Right kidney (tissue), 9 donors: ENCODE measurements at places on chromosomes 5 and 9.

- DNase-seq: no peak
Measured at GRCh38 chr5:147169901-147170300, 64.9 kb upstream of the STK32A start.

DNA sequence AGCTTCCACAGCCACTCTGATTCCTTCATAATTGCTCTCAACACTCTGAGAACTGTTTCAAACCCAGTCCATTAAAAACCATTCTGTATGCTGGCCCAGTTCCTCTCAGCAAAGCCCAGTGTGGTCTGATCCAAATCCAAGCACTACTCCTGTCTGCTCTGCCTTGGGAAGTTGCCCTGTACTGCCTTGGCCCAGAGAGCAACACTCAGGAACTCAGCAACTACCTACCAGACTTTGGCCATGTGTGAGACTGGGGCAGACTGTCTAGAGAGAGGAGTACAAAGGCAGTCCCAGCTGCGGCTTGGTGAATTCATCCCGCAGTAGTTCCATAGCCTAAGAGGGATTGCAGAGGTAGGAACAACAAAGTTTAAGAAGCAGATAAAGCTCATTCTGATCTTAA lies 214.4 kb downstream of the MCTP1 start:
- no peak for DNase-seq

DNA sequence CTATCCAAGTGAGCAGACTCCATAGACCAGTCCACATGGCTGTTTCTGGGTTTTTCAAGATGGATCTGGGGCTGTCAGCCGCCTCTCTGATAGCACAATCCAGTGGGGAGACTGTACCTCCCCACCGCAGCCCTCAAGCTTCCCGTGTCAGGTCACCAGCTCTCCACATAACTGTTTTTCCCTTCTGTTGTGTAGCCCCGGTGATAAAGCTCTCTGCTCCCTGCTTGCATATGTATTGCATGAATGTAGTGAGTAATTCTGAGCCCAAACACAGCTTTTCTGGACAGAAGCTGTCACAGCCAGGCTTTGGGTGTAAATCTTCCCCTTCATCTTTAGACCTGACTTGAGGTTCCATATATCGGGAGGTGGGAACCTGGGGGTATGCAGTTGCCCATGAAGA lies 23.1 kb upstream of the CFAP157 start:
- no peak for DNase-seq

GRCh38 chr5:111254613-111255012 lies 30.4 kb downstream of the CAMK4 start:
- no peak for DNase-seq

- DNase-seq: no peak
Measured at GRCh38 chr9:94758031-94758430, 31.5 kb downstream of the AOPEP start.

- DNase-seq: no peak
Measured at GRCh38 chr5:39800042-39800601, 375.3 kb upstream of the DAB2 start.
